ENCODE measurements at places on chromosomes 2 and 18.

DNA sequence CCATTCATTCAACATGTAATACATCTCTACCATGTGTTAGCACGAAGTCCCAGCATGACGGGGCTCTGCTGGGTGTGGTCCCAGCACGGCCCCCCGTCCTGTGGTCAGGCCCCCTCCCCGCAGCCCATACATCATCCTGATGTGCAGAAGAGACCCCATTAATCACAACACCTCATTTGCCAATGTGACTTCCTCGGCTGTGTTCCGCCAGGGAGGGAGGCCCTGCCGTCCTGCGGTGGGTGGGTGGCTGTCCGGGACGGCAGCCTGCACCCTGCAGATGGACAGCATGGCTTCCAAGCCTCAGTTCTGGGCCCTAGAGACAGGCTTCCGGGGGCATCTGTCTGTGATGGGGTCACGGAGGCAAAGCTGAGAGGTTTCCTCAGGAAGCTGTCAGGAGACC lies 254.0 kb downstream of the CYP26B1 start:
- no peak for DNase-seq

GRCh38 chr2:109516445-109517117 lies 97.2 kb downstream of the SEPTIN10 start:
- DNase-seq, result no peak

- DNase-seq, result no peak
These were observed 15.5 kb downstream of the BABAM2 start for GRCh38 chr2:27906074-27906473.

DNA sequence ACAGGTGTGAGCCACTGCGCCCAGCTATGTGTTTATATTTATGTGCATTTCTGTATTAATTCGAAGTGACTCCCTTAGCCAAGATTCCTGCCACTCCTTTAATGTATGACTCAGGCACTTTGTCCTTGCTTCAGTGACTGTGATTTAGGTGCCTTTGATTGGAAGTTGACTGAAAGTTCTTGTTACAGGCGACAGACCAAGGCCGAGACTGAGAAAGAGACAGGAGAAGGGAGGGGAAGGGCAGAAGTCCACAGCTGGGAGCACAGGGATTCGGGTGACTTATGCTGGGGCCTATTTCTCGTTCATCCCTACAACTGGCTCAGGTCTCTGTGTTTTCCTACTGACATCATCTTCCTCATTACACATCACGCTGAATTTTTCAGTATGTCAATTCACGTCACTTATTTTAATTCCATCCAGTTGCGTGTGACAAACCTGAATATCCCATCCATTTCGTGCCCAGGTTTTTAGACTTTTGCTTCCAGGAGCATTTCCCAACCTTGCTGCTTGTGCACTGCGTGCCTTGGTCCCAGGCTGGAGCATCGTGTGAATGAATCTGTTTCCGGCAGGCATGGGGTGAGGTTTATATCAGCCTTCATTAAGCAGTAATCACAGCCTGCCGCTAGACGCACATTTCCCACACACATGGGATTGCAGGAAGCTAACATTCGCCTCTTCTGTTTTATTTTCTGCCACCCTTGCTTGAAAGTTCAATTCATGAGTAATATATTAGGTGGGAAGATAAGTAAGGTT lies 42.4 kb downstream of the TMEM18 start:
- DNase-seq, result no peak

DNA sequence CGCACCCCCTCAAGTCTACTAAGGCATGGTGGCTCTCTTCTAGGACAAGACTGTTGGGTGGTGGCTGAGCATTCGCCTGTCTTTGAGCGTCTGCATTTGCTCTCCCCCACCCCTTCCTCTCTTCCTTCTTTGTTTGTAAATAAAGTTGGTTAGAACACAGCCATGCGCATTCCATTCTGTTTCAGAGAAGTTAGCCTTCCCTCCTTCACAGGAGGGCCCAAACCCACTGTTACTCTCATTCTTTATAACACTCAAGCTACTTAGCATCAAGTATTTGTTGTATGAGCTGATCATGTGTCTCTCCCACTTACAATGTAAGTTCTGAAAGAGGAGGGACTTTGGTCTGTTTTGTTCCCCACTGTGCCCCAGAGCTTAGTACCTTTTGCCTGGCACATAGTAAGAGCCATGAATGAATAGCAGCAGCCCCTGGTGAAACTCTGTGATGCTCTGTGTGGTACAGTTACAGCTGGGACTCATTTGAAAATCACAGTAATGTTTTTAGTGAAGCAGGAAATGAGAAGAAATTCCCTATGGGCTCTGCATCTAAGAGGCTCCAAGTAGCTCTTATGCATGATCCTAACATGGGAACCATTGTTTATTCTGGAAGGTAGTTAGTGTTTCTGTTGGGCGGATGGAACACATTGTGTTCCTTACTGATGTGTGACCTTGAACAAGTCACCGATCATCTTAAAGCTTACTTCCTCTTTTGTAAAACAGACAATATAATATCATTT lies 7.7 kb downstream of the MGAT5 start:
- no peak for DNase-seq
